ENCODE measurements at places on chromosomes 5 and 9.

DNA sequence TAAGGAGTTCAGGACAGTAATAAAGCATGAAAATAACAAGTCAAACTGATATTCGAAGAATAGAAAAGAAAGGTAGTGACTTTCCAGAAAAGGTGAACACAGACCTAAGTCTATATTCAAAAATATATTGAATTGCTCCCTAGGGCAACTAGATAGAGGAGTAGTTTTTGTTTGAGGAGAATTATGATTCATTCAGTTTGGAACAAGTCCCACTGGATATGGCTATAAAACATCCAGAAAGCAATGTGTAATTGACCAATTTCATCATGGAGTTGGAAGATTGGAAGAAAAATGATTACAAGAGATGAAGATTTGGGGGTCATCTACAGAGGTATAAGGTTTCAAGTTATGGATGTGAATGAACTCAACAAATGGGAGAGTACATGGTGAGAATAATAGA is 117.5 kb upstream of the ZNF462 start:
- DNase-seq = no peak

DNA sequence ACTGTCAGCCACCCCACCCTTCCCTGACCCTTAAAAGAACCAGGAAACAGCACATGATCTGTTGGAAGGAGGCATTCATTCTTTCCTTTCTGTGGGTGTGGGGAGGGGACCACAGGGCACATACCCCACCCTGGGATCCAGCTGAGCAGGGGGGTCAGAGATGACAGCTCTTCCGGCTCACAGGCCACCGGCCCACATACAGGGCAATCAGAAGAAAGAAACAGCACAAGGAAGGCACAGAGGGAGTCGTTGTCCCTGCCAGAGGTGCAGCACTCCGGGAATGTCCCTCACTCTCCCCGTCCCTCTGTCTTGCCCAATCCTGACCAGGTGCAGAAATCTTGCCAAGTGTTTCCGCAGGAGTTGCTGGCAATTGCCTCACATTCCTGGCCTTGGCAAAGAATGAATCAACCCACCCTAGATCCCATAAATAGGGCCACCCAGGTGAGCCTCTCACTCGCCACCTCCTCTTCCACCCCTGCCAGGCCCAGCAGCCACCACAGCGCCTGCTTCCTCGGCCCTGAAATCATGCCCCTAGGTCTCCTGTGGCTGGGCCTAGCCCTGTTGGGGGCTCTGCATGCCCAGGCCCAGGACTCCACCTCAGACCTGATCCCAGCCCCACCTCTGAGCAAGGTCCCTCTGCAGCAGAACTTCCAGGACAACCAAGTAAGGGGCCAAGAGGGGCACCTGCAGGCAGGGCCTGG is at the start of gene LCN2:
TSS of gene LCN2 (plus strand) at position 453 of the 701 bp plus-strand sequence. CDS start at position 526, 73 bp downstream.
- no peak for DNase-seq

DNA sequence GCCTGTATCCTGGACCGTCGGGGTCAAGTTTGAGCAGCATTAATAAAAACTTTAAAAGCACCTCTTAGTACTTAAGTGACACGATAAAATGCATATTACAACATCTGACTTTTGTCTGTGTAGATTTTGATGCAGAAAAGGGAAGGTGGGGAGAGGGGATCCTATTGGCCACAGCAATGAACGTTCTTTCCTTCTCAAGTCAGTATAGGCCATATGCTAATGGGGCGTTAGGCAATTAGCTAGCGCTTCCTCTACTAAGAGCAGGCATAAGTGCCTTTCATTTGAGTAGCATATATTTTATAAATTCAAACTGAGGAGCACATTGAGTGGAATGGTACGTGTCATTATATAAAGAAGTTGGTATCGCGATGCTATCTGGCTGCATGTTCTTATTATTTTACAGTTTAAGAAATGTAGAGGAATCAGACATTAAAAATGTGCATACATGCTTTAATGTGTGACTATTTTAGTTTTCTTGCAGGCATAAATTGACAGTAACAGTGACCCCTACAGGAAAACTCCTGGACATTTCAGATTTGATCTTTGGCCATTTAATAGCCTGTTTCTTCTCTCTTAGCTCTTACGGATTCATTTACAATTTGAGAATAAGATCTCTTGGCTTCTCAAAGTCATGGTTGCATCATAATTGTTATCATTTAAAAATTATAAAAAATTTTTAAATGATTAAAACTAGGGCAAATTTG is 1.1 kb upstream of the GNA14 start:
- no peak for DNase-seq

DNA sequence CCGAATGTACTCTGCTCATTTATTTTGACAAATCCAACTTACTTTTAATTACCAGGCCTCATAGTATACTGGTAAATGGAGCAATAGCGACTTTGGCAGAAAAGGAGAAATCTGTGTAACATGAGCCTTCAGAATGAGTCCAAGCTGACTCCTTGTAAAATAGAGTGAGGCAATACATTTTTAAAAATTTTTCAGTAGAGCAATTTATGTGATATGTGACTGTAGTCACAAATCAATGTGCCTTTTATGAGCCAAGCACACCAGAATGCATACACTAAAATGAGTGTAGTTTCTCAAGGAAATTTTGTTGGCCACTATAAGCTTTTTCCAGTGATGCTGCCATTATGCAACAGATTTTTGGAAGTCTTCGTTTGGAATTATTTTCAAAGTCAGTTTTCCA is 73.8 kb downstream of the SNCAIP start:
- DNase-seq = no peak

DNA sequence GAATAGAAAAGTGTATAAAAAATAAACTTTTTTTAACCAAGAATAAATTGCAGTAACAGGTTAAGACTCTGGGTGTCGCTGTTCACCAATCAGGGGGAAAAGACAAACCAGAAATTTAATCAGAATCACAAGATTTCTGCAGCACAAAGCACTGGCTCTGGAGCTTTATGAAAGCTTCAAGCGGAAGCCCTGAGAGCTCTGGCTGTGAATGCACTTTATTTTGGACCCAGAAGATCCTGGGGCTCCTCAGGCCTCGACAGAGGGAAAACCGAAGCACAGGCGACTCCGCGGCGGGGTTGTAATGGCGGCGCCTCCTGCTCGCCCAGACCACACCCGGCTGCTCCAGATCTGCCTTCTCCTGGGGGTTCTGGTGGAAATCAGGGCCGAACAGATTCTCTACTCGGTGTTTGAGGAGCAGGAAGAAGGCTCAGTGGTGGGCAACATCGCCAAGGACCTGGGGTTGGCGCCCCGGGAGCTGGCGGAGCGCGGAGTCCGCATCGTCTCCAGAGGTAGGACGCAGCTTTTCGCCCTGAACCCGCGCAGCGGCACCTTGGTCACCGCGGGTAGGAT is at the start of gene PCDHGA4:
TSS of gene PCDHGA4 (plus strand) at position 122 of the 570 bp plus-strand sequence. CDS start at position 209, 87 bp downstream.
- no peak for DNase-seq

DNA sequence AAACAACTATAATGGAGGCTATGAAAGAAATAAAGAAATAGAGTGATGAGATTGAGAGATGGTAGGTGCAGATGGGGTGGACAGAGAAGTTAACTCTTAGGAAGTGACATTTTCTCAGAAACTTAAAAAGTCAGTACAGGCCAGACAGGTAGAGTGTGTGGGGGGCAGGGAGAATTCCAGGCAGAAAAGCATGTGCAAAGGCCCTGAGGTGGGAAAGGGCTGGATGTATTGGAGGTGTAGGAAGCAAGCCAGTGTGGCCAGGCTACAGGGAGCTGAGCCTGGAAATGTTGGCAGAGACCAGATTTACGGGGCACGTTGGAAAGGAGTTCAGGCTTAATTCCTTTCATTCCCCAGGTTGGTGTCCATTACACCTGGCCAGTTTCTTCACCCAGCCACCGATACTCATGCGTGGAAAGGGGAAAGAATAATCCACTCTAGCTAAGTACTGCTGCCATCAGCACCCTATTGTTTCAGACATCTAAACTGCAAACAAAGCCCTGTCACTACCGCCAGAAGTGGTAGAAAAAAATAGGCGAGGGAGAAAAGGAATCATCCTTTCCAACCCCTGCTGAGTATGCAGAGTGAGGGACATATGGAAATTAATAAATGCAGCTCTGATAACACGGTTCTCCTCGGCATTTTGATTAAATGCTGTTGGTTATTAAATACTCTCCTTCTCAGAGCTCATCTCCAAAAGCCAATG is 116.8 kb upstream of the GPR151 start:
- no peak for DNase-seq

DNA sequence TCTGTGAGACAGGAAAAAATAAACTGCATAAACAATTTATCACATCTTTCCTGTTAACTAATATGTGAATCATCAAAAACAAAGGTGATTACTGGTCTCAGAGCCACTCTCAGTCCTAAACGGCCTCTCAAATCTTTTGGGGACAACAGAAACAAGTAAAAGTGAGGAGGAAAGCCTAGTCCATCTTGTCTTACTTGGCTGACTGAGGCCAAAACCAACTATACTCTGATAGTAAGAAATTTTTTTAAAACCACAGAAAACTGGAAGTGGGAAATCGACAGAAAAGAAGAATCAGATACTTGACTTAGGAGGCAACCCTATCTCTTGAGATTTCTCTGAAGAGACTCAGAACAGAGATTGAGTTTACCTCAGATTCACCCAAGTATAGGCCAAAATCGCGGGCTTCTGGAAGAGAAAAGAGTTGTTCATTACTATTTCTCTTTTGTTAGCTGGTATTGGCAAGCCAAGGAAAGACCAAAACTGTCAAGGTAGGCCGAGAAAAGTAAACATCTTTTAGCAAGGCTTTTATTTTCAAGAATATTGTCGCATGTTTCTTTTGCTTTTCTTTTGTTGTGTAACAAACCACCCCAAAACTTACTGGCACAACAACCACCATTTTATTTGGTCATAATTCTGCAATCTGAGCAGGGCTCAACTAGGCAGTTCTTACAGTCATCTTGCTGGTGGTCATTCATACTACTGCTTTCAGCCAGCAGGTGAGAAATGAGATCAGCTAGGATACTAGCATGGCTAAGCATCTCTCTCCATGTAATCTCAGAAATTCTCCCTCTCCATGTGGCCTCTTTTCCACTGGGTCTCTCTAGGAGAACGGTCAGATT is 46.1 kb downstream of the RFX3 start:
- DNase-seq = no peak

DNA sequence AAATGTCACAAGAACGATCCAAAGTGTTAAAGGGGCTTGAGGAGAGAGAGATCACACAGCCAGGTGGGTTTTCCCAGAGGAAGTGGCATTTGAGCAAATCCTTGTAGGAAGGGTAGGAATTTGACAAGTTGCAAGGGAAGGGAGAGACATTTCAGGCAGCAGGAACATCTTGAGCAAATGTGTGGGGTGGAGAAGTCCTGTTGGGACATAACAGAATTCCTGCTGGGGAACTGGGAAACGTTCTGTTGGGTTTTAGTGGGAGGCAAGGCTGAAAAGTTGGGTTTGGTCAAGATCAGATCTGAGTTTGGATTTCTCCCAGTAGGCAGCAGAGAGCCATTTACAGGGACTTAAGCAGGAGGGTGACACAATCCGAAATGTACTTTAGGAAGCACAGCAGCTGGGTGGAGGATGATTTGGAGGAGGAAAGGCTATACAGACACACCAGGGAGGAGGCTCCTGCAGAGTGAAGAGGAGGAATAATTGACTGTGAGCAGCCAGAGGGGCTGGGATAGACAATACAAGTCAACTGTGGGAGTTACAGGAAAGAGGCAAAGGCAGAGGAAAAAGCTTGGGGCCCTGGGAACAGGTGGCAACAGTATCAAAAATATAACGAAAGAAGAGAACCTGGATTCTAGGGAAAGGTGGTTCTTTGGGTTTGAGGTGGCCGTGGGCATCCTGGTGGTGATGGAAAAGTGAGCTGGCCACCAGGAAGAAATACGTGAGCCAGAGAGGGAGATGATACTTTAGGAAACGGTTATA is 3.1 kb upstream of the ZSWIM6 start:
- no peak for DNase-seq

GRCh38 chr5:1973391-1974013 is 90.8 kb upstream of the IRX4 start:
- DNase-seq = no peak

DNA sequence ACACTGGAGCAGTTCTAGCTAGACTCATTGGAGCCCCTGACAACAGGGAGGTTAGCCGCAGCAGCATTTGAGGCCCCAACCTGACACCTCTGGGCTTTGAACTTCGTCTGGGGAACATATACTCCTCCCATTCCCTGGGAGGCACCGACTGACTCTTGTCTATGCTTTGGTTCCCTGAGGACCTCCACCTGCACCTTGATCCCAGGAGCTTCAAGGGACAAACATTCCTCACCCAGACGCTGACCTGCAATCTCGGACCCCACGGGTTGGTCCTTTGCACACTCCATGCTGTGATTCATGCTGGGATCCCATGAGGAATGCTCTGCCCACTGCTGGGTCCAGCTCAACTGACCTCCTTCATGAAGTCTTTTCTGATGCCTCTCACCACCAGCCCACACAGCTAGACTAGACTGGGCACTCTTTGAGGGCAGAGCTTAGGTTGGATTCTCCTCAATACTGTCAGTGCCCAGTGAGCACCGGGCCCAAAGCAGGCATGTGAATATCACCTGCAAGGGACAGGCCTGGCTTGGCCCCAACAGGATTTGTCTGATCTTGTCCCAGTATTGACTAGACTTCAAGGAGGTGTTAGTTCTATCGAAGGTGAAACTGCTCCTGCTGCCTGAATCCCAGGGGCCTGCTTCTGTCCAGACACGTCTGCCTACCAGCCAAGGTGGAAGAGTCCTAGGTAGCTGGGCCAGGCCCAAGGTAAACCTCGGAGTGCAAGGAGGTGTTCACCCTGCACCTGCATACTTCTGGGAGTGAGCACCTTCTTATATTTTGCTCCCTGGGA is 51.8 kb upstream of the ZBTB43 start:
- DNase-seq = no peak

- DNase-seq = no peak
Observed at GRCh38 chr9:127545196-127546124, 66.6 kb upstream of the STXBP1 start.

GRCh38 chr5:3933966-3934365 is 338.3 kb downstream of the IRX1 start:
- DNase-seq = no peak

- no peak for DNase-seq
Observed at GRCh38 chr9:89678396-89679015, 73.7 kb downstream of the GADD45G start.

DNA sequence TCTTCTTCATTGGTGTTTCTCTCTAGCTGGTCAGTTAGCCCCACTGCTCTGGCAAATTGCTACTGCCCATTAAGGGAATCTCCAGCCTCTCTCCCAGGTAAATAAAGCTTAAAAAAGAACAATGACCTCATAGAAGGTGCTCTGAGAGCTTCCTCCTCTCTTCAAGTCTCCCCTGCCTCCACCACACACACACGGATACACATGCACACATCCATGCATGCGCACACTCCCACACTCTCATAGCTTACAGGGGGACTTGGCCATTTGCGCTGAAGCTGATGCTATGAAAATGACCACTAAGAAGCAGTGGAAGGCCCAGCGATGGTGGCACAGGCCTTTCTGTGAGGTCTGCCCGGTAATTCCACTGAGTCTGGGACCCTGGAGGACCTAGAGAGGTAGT is 250.9 kb downstream of the AOPEP start:
- DNase-seq = no peak

GRCh38 chr5:153006681-153007080 is 483.8 kb upstream of the GRIA1 start:
- DNase-seq = no peak
